ENCODE measurements at places on chromosomes 2 and 18.

GRCh38 chr18:42830936-42831335 is 284.5 kb downstream of the RIT2 start:
- no peak for DNase-seq

GRCh38 chr2:68340226-68341061 is 20.7 kb upstream of the CNRIP1 start:
- no peak for DNase-seq

DNA sequence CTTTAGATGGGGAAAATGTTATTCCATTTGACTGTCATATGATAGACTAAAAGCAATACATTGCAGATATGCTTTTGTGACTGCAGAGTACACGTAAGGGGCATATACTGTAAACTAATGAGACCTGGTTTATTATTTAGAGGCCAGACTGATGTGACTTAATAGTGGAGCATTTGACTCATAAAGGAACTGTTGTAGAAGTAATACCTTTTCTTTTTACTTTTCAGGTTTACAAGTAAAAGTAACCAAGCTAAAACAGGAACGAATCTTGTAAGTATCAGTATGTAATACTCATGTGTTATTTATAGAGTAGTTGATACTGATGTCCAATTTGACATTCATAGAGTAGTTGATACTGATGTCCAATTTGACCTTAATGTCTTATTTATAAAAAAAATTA is 13.1 kb downstream of the RBBP8 start:
- no peak for DNase-seq

- no peak for DNase-seq
Measured at GRCh38 chr18:11953113-11953512, 28.2 kb upstream of the IMPA2 start.

DNA sequence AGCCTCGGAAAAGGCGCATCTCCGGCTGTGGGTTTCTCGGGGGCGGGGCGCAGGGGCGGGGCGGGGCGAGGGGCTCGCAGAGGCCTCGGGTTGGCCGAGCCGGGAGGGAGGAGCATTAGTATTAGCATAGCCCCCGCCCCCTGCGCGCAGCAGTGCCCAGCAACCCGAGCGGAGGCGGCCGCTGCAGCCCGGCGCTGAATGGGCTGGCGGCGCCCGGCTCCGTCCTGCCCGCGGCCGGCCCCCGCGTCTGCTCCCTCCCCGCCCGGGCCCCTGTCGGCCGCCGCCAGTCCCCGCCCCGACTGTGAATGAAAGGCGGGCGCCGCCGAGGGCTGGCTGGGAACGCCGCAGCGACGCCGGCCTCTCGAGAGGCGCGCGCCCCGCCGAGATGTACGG is at the start of gene EFR3B:
Gene EFR3B (plus strand): TSS at position 149 of the 393 bp plus-strand sequence. CDS start 237 bp downstream, at position 386.
- peak; percentile 97 for DNase-seq

- DNase-seq: no peak
Measured at GRCh38 chr2:132875193-132875592, 205.2 kb upstream of the LYPD1 start.

DNA sequence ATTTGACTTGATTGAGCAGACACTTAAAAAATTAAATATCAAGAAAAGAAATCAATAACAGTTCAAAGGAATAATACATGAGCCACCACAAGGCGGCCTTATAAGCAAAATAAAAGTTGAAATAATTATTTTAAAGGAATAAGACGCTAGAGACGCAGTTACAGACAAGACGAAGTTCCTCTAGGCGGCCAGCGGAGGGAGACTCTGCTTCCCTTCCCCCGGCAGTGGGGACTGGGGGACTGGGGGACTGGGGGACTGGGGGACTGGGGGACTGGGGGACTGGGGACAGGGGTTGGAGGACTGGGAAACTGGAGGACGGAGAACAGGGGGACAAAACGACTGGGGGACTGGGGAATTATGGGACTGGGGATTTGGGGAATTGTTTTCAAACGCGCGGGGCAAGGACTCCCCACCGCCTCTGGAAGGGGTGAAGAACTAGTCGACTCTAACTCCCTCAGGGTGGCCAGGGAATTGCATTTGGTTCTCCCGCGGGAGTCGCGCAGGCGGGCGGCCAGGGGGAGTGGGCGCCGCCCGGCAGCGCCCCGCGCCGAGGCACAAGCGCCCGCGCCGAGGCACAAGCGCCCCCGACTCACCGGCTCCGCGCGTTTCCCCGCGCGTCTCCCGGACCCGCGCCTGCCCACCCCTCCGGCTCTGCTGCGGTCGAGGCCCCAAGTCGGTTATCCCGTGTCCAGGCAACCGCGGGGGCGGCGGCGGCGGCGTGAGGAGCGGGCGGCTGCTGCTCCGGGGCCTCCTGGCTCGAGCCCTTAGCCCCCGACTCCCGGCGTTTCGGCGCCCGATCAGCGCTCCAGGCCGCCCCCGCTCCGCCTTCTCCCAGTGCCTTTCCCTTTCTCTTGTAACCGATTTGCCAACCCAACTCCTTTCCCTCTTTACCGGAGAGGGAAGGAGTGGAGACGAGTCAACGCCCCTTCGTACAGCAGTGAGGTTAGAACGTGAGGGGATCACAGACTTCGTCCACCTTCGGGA is at the start of gene CCDC178:
Gene CCDC178 (minus strand): TSS at position 662 of the 984 bp plus-strand sequence. CDS start 28,633 bp downstream, outside the sequence.
- DNase-seq: peak; percentile 56

DNA sequence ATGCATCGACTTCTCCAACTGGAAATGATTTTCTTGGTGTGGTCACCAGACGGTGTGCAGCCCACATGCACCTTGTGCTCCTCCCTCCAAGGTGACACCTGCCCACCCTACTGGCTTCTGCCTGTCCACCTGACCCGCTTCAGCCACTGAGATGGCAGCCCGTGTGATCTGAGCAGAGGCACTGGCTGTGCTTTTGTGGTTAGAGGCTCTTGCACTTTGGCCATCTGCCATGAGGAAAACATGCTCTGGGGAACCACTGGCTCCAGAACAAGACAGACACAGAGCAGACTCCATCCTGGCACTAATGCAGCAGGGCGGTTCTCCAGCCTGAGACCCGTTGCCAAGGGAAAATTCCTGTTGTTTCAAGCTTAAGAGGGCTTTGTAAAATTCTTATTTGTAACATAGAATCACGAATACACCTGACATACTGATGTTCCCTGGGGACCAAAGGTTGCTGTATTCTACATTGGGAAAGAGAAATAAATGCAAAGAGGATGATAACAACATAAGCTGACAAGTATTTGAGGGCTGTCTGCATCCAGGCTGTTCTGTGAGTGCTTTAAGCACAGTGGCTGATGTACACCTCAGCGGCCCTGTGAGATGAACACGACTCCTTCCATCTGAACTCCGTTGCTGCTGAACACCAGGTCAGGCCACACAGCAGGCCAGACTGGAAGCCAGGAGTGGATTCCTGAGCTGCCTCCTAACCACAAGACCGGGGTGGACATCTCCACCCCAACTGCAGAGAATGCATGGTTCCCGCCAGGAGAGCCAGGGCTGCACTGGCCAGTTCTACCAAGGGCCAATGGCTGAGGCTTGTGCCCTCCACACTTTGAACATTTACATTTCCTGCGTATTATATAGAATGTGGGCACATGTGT is 820.4 kb downstream of the GALR1 start:
- DNase-seq: no peak

DNA sequence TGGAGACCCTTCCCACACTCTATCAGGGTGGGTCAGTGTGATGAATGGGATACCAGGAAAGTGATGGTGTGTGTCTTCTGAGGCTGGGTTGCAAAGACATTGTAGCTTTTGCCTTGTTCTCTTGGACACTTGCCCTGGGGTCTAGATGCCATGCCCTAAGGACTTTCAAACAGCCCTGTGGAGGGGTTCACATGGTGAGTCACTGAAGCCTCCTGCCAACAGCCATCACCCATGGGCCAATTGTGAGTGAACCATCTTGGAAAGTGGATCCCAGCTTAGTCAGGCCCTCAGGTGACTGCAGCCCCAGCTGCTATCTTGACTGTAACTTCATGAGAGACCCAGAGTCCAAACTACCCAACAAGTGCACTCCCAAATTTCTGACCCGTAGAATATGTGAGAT is 25.8 kb upstream of the IGFBP5 start:
- DNase-seq: no peak

GRCh38 chr2:74149570-74150319 is 2.0 kb upstream of the BOLA3 start:
- DNase-seq: no peak

GRCh38 chr2:224393157-224393872 is 8.6 kb downstream of the FAM124B start:
- DNase-seq: no peak

DNA sequence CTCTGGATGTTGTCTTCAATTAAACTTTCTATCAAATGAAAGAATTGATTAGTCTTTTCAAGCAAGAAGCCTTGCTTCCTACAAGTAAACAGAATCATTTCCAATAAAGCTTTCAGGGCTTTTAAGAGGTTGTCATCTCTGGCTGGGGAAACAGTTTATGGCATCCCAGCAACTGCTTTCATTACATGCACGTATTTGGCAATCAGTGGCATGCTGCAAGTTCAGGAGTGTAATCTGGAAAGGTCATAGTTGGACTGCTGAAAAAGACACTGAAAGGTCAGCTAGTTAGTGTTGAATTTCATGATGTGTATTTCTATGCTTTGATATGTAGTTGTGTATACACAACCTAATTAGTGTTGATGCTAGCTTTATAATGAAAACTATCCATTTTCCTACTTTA is 332.9 kb downstream of the DSC3 start:
- no peak for DNase-seq

GRCh38 chr18:9806905-9807304 is 78.9 kb upstream of the TXNDC2 start:
- DNase-seq: no peak

GRCh38 chr2:149768320-149768799 is 180.8 kb upstream of the MMADHC start:
- no peak for DNase-seq

DNA sequence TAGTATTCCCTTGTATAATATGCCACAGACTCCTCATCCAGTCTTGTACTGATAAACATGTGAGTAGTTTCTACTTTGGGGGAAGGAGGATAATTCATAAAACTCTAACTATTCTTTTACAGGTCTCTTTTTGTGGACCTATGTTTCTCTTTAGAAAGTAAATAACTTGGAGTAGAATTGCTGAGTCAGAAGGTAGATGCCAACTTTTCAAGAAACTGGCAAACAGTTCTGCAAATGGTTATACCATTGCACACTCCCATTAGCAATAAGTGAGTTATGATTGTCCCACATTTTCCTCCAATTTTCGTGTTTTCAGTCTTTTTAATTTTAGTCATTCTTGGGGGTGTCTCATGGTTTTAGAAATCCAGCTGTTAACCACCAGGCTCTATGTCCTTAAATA is 477.2 kb upstream of the LRRTM4 start:
- no peak for DNase-seq

- DNase-seq: no peak
Measured at GRCh38 chr2:181326661-181327060, 130.5 kb upstream of the ITGA4 start.

- DNase-seq: peak; percentile 22
Measured at GRCh38 chr2:239550357-239550756, 149.5 kb upstream of the HDAC4 start.

- peak; percentile 49 for DNase-seq
Measured at GRCh38 chr2:30721668-30722647, 85.3 kb downstream of the CAPN13 start.

DNA sequence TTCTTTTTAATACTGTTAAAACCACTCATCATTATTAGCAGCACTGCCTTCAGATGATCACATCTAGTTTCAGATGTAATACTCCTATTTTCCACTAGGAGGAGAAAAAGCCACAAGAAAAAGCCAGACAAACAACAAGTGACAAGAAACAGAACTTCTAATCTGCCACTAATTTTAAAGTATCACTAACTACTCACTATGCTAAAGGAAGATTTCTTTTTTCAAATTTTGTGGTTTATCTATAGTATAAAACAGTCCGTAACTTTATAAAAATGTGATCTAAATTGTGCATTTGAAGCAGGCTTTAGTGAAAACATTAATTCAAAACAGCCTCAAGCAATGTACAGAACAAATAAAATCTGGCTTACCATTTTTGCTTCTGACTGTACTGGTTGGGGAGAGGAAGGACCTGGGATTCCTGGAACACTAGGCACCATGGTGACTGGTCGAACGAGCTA is 56.8 kb downstream of the ATF2 start:
- no peak for DNase-seq

DNA sequence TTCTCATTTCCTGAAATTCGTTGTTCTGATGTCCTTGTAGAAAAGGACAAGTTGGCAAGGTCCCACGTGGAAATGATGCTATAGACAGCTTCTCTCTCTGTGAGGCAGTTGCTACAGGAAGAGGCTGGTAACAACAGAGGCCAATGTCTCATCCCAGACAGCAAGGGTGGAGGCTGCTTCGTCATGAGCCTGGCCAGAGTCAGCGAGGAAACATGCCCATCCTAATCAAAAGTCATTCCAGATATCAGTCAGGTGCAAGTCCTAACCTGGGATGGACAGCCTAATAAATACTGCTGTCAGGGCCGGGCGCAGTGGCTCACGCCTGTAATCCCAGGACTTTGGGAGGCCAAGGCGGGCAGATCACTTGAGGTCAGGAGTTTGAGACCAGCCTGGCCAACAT is 6.4 kb upstream of the SMAD7 start:
- peak; percentile 51 for DNase-seq

- DNase-seq: no peak
Measured at GRCh38 chr18:75089748-75090327, 119.1 kb downstream of the PTGR3 start.

DNA sequence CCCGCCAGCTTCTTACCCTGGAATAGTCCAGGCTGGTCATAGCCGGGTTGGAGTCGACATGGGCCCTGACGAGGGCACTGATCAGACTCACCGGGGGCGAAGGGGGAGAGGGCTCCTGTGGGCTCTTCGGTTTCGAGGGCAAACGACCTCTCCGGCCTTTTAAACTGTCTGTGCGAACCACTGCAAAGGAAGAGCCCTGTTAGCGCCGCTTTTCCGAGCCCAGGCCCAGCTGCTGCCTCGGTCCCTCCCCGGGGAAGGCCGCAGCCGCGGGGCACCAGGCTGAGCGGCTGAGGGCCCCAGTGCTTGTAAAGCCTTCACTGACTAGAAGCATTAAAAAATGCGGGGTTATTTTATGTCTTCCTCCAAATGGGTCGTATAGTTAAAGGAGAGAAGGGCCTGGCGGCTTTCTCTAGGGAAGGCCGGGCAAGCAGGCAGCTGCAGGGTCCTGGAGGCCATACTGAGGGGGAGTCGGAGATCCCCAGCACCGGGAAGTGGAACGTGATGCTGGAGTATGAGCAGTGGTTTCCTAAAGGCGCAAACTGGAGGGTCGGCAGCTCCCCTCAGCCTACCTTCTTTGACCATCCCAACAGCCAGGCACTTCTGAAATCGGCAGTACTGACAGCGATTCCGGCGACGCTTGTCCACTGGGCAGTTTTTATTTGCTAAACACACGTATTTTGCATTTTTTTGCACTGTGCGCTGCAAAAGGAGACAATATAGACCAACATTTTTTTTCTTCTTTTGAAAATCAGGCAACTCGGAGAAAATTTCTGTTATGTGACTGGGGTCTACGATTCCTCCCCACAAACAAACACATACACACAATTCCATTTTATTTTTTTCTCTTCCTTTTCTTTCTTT is 4.5 kb downstream of the NR4A2 start:
- no peak for DNase-seq

DNA sequence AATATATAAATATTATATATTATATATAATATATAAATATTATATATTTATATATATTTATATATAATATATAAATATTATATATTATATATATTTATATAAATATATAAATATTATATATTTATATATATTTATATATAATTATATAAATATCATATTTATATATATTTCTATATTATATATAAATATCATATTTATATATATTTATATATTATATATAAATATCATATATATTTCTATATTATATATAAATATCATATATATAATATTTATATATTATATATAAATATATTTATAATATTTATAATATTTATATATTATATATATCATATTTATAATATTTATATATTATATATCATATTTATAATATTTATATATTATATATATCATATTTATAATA is 321.4 kb downstream of the CDH2 start:
- no peak for DNase-seq

GRCh38 chr2:136008205-136008865 is 22.9 kb upstream of the DARS1 start:
- DNase-seq: peak; percentile 93

All from spleen (tissue), 13 donors.